Activated T-cell treated with anti-CD3 and anti-CD28 coated beads for 4 hours (primary cell): ENCODE measurements at places on chromosomes 2 and 18.

- DNase-seq = no peak
Measured at GRCh38 chr2:74142340-74142739, 5.4 kb downstream of the BOLA3 start.

DNA sequence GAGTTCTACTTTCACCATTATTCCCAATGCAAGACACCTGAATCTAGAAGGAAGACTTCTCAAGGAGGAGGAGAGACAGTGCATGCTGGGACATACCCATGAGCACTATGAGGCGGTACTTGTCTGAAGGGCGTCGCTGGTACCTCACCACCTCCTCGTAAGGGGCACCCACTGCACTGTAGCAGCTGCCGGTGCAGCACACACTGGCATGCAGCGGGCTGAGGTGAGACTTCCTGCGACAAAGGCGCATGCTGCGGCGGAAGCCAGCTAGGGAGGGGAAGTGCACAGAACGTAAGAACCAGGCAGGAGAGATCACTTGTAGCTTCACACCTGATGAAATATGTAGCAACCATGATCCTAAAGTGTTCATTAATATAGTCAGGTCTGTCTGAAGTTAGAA lies 12.8 kb upstream of the TMEM237 start:
- DNase-seq = no peak

- DNase-seq = no peak
Measured at GRCh38 chr2:106105151-106105922, 88.8 kb downstream of the UXS1 start.

DNA sequence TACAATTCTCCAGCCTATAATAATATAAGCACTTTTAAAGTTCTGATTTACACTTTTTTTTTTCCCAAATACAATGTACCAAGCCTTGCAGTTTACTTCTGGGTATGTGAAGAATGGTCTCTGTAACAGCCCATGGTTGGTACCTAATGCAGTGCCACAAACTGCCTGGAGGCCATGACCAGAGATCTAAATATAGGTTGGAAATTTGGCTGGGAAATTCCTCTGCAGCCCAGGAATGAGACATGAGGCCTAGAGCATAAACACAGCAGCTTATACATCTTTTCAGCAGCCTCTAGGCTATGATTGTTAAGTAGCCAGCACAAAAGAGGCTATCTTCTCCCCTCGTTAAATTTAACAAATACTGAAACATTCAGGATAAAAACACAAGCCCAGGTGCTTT lies 432.0 kb upstream of the FAM98A start:
- DNase-seq = no peak

- DNase-seq = no peak
Measured at GRCh38 chr2:85959826-85960225, 71.0 kb upstream of the ST3GAL5 start.

GRCh38 chr2:62054916-62055450 lies 140.9 kb upstream of the B3GNT2 start:
- no peak for DNase-seq
